ENCODE measurements at places on chromosomes 1 and 21. TPM values are rescaled to one million over a fixed set of nuclear protein-coding genes. Genes with fewer than 3 reads are reported as not detected.

- DNase-seq = no peak
Measured at GRCh38 chr1:204224655-204225054, 10.9 kb upstream of the GOLT1A start.

DNA sequence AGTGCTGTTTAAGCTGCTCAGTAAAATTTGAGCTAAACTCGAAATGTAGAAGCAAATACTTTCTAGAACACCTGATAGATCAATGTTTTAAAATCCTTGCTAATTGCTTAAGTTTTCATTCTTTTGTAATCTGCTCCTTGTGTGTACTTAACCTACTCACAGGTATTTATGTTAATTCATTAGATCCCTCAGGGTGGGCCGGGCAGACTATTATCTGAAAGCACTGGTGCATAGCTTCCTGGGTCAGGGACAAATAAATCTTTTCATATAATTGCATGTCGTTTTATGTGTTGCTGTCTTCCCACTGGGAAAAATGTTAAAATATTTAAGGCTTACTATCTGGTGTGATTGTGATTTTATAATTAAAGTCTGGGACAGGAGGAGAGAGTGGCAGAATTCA lies 440.5 kb downstream of the SMYD3 start:
- DNase-seq = no peak

GRCh38 chr1:224783006-224783651 lies 146.3 kb upstream of the DNAH14 start:
- DNase-seq = no peak

DNA sequence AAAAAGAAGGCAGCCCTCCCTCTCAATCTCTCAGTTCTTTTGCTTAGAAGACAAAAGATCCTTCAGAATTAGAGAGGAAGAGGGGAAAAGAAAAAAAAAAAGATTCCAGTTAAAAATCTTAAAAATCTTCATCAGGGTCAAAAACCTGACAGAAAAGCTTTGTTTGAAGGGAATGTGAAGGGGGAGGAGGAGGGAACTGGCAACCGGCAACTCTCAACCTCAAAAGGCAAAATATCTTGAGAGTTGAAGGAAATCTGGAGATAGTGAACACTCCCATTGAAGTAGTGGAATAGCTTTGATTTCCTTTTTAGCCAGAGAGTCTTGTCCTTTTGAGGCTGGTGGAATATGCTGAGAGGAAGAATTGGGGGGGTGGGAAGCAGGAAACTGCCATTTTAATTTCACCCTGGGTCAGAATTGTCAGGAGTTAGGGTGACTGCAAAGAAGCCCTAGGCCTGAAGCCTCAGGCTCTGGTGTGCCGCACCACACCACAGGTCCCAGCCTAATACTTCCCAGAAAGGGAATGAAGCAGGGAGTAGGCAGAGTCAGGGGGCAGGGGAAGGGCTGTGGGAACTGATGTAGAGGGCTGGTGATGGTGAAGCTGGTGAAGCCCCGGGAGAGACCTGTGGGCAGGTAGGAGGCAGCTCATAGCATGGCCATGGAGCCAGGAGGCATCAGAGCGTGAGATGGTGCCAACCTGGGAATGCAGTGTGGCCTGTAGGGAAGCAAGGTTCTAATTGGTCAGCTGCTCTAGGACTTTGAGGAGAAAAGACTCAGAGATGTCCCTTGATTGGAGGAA lies 24.6 kb downstream of the KIRREL1 start:
- DNase-seq = no peak

- DNase-seq = no peak
Measured at GRCh38 chr1:63934697-63935096, 160.9 kb downstream of the ROR1 start.

- no peak for DNase-seq
Measured at GRCh38 chr1:233334092-233334491, 6.6 kb downstream of the MAP3K21 start.

DNA sequence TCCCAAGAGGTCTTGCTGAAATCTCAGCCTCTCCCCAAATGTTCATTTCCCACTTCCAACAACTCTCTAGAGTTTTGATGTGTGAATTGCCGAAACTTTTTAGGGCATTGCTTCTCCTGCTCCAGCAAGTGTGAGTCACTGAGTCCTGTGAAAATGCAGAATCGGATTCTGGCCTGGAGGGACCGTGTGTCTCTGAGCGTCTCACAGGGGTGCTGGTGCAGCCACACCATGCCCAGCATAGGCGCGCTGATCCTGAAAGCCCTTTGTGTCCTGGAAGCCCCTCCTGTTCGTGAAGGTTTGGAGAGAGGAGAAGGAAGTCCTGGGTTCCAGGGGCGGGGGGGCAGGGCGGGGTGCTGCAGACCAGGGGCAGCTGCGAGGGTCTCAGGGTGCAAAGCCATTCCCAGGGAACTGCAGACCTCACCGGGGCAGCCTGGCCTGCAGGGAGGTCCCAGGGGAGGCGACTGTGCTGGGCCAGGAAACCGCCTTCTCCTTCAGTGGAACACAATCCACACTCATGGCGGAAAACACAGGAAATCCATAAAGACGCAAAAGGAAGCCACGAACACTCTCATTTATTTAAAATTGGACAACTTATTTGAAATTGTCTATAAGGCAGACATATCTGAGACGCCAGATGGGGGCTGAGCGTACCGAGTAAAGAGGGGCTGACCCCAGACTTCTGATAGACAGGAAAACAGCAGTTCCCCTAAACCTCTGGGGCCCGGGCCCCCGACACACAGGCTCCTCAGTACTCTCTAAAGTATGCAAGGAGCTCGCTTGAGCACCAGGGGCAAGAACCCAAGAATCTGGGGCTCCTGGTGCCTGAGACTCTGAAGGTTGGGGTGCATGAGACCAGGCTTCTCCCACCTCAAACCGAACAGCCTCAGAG lies 43.5 kb upstream of the ADARB1 start:
- peak; percentile 61 for DNase-seq

DNA sequence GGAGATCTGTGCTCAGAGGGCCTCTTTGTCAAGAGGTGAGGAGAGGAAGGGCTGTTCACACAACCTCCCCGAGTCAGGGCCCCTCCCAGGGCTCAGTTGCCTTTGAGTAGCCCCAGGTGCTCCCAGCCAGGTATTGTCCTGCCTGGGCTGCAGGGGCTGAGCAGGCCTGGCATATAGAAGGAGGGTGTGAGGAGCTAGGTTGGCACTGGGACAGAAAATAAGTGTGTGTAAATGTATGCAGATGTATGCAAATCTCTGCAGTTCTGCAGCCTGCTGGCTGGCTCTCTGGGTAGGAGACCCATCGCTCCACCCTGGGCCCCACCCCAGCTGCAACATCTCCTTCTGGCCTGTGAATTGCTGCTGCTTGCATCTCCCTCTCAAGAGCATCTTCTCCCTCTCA lies 52.4 kb downstream of the NAV1 start:
- no peak for DNase-seq

GRCh38 chr1:50702395-50702794 lies 257.7 kb downstream of the FAF1 start:
- no peak for DNase-seq

- no peak for DNase-seq
Measured at GRCh38 chr1:248818505-248819374, 7.0 kb downstream of the SH3BP5L start.

GRCh38 chr1:21651214-21652042 lies 17.7 kb downstream of the RAP1GAP start:
- no peak for DNase-seq

DNA sequence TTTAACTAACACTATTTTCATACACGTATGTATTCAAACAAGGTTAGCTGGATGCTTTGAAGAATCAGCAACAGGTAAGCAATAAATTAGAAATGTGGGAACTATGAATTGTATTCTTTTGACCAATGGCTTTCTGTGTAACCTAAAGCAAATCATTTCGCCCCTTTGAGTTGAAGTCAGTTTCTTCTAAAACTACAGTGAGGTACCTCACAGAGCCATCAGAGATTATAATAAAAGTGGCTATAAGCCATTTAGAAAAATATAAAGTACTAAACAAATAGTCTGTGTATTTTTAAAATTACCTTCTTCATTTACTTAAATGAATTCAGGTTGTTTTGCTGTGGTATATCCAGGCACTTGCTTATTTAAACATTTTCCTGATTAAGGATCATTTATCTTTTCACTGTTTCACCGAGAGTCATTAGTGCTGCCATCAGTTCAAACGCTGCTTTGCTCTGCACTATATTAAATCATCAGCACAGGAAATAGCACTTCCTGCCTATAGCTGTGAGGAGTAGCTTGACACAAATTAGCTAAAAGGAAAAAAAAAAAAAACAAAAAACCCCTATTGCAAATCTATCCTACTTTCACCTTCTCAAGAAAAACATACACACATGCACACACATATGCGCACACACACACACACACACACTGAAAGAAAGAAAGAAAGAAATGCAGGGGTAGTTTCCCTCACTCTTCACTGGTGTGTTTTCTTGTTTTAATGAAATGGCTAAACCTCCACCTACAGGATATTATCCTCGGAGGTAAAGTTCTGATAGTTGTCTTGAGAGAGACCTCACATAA lies 39.8 kb upstream of the C1orf105 start:
- DNase-seq = no peak

DNA sequence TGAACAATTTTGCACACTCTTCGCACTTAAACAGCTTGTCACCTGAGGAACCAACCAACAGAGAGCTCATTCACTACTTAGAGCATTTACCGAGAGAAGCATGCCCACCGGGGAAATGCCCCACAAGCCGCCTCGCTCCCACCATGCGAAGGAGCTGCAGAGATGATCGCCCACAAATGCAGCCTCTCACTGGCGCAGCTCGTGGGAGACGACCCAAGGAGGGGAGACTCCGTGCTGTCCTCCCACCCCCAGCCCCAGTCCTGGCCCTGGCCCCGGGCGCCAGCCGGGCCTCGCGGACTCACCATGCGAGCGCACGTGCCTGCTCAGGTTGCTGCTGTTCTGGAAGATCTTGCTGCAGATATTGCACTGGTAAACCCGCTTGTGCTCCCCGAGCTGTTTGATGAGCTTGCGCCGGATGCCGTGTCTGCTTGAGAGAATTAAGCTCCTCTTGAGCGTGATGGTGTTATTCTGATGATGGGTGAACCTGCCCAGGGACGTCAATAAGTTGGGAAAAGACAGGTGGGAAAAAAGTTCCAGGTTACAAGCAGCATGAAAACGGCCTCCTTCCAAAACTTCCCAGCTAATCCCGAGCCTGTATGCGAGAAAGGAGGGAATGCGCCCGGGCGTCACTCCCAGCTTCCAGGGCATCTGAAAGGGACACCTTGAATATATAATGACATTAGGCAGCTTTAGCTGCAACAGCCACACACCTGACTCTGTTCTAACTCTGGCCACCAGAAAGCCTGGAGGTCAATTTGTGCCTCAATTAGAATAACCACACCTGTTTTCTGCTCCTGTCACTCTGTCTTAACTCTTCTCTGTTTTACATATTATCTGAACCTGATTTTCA lies 42.8 kb downstream of the PRDM15 start:
- no peak for DNase-seq

- DNase-seq = peak; percentile 77
Measured at GRCh38 chr1:1281533-1282321, 1.5 kb downstream of the SCNN1D start.

DNA sequence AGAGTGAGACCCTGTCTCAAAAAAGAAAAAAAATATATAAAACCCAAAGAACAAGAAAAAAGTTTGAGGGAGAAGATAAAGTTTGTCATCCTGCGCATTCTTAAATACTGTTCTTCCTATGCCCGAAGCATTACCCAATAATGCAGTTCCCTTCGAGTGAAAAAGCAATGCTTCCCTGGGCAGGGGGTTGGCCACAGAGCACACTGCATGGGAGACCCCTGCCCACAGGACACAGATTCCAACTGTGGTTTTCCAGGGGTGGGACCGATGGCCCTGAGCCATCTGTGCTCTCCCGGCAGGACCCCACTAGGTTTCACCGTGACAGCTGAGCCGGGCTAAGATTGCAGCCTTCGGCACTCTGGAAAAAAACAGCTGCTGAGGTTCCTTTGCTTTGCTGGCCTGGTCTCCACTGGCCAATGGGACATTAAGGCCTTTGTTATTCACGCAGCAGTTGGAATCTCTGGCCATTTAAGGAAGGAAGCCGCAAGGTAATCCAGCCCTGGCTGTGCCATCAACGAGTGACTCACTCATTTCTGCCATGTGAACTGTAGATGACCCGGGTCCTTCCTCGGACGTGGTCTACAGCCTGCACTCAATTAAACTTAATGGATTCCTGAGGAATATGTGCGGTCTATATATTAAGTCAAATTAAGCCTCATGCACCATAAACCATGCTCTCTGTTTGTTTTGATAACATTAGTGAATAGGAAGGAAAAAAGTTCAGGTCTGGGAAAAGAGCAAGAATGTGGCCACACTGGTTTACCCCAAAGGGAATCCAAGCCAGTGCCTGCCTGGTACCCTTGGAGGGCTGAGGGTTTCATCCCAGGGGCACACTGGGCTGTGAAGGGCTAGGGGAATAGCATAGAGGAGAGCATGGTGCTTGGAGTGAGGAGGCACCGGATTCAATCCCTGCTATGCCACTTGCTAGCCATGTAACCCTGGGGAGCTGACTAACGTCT lies 163.2 kb downstream of the ZBTB18 start:
- DNase-seq = no peak

DNA sequence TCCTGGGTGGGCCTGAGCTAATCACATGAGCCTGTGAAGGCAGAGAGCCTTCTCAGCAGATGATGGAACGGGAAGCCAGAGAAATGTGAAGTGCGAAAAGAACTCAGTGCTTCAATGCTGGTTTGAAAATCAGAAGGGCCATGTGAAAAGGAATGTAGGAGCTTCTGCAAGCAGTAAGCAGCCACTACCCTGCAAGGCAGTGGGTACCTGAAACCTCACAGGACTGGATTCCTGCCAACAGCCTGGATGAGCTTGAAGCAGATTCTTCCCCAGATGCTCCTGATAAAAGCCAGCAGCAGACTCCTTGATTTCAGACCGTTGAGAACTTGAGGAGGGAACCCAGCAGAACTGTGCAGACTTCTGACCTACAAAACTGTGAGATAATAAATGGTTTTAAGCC lies 158.6 kb downstream of the SYT2 start:
- DNase-seq = no peak

- no peak for DNase-seq
Measured at GRCh38 chr1:30704765-30705509, 18.4 kb downstream of the MATN1 start.

The TAL1 gene
- total RNA-seq = 2.7 TPM

The GJC2 gene
- total RNA-seq = 0.72 TPM

The LEMD1 gene
- total RNA-seq = not detected

The AQP10 gene
- total RNA-seq = 0.28 TPM

Measured in heart right ventricle (tissue), 16 donors.